ENCODE measurements at places on chromosomes 4 and X.

DNA sequence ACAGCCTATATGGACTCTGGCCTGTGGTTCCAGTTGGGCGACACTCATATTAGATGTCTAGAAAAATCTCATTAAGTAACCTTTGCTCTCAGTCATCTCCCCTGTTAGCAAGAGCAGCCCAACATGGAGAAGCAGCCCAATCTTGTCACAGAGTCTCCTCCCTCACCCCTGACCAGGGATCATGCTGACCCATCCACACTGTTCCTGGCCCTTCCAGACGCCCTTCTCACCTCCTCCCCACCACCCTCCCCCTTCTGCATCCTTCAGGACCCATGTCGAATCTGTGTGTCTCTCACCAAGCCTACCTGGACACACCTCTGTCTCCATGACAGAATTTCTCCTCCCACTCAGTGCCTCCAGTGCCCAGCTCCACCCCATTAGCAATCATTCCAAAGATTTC is 190.1 kb downstream of the STIM2 start:
- no peak for DNase-seq

DNA sequence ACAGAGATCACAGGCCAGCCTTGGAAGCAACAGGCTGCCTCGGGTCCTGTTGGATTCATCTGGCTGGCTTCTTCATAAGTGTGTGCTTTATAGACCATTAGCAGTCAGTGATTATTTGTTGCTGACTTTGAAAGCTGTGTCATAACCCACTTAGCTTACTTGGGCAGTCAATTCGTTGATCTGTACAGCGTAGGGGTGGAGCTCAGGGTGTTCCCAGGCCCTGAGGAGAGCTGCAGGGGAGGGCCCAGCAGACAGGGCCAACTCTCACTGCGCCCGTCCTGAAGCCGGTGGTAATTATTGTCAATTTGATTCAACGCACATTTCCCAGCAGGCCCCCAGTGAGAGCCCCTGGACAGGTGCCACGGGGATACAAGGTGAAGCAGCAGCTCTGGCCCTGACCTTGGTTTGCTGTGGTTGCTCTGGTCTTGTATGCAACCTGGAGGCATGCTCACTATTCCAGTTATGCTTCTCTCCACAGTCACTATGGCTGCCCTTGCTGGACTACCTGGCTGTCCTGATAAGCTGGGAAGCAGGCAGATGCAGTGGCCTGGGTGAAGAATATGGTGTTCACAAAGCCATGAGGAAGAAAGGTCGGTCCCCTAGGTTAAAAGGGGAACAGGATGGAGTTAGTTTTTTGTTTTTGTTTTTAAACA is 40.1 kb upstream of the HMGB3 start:
- no peak for DNase-seq

DNA sequence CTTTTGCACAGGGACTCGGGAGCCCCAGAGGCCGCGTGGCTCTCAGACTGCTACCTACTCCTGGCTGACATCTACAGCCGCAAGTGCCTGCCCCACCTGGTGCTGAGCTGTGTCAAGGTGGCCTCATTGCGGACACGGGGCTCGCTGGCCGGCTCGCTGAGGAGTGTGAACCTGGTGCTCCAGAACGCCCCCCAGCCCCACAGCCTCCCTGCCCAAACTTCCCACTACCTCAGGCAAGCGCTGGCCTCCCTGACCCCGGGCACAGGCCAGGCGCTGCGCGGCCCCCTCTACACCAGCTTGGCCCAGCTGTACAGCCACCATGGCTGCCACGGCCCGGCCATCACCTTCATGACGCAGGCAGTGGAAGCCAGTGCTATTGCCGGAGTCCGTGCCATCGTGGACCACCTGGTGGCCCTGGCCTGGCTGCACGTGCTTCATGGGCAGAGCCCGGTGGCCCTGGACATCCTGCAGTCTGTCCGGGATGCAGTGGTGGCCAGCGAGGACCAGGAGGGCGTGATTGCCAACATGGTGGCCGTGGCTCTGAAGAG is 28.8 kb downstream of the SH3TC1 start:
- DNase-seq = no peak

- DNase-seq = no peak
These were observed 9.6 kb downstream of the MSX1 start for GRCh38 chr4:4868758-4869723.

DNA sequence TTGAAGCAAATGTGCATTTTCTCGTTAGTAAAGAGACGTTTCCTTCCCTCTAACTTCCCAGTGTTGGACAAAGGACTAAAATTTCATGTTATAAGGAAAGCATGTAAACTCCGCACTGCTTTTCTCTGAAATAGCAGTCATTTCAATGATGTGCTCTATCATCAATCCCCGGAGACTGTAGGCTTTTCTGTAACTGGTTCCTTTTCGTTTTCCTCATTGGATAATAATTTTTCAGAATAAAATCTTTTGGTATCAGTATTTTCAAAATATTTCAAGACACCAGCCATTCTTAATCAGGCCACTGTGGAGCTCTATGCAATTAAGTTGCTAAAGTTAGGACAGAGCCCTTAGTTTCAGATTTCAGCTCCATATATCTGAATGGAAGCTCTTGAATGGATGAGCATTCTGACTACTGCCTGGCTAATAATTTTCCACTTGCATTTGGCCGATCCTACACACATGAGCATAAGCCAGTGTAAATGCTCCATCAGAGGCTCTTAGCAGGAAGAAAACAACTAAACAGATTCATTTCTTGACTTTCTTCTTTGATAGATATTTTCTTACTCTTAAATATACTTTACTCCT is 157.7 kb downstream of the CHIC2 start:
- DNase-seq = no peak

GRCh38 chrX:69170319-69170718 is 5.1 kb upstream of the PJA1 start:
- DNase-seq = no peak

GRCh38 chr4:85808864-85809263 is 333.9 kb downstream of the ARHGAP24 start:
- DNase-seq = no peak

- DNase-seq = no peak
These were observed 57.7 kb upstream of the C4orf54 start for GRCh38 chr4:99715286-99715685.

DNA sequence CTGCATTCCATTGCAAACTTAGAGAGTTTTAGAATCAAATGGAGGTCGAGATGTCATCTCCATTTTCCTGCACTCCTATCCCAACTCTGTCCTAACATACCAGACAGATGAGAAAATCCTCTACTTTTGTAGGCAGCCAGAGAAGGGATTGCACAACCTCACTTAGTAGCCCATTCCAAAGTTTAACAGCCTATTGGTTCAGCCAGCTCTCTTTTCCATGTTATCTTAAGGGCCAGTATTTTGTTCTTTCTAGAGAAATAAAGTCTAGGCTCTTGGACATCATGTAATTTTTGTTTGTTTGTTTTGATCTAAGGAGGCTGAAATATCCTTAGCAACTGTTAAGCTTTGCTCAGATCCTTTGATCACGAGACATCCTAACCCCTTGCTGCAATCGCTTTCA is 173.0 kb downstream of the COX18 start:
- DNase-seq = no peak

DNA sequence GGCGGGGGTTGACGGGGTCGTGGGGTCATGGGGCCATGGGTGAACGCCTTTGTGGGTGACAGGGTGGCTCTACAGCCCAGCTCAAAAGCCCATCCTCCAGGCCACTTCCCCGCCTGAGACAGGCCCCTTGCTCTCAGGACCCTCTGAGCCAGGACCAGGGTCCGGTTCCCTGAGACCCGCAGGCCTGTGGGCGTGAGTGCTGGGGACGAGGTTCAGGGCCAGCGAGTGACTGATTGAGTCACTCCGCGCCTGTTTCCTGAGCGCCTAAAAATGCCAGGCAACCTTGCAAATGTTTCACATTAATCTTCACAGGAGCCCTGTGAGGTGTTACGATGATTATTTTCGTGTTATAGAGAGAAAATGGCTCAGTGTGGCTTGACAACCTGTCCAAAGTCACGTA is 97.8 kb downstream of the ZNF674 start:
- DNase-seq = no peak
